ENCODE measurements at places on chromosomes 4 and X.

DNA sequence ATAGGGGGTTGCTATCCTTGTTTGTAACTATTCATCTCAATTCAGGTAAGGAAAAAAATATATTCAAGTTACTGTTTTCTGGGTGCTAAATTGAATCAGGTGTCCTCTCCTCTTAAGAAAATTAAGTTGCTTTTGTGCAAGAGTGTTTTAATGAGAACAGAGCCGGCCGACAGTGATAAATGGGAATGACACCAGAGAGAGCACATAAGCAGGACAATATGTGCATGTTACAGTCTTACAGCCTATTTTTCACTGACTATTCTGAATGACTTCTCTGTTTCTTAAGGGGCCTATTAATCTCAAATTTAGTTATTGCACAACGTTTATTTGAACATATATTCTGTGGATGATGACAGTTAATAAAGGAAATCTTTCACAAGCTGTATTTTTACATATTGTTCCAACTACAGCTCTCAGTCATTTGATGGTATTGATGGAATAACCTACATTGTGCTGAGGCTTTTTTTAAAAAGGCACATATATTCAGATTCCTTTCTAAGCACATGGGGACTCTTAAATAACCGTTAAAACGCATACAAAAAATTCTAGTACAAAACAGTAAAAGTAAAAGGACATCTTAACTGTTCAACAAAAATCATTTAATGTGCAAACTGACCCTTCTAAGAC lies 68.4 kb downstream of the SLC10A7 start:
- no peak for DNase-seq

DNA sequence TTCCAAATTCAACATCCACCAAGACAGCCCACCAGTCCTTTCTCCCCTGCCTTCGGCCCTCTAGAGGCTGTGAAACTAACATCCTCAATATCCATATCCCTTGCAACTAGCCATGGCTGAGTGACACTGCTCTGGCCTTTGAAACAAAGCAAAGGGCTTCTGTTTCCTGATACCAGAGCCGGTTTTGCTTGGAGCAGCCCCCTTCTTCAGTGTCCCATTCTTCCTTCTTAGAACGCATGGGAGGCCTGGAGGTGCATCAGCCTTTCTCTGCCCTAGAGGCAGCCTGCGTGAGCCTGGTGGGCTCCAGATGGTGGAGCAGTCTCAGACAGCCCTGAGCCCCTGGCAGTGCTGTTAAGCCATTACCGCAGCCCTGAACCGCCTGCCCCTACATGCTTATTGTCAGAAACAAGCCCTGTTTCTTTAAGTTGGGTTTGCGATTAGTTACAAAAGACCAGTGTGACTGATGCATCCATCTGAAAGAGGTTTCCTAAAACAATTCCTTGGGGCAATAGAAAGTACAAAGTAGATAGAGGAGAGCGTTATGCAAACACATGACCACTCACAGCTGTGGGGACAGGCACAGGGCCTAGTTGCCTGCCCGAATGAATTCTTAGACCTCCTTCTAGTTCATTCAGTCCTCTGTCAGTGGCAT lies 74.1 kb downstream of the EVC start:
- no peak for DNase-seq

GRCh38 chr4:83128240-83128929 lies 13.9 kb upstream of the PLAC8 start:
- no peak for DNase-seq

DNA sequence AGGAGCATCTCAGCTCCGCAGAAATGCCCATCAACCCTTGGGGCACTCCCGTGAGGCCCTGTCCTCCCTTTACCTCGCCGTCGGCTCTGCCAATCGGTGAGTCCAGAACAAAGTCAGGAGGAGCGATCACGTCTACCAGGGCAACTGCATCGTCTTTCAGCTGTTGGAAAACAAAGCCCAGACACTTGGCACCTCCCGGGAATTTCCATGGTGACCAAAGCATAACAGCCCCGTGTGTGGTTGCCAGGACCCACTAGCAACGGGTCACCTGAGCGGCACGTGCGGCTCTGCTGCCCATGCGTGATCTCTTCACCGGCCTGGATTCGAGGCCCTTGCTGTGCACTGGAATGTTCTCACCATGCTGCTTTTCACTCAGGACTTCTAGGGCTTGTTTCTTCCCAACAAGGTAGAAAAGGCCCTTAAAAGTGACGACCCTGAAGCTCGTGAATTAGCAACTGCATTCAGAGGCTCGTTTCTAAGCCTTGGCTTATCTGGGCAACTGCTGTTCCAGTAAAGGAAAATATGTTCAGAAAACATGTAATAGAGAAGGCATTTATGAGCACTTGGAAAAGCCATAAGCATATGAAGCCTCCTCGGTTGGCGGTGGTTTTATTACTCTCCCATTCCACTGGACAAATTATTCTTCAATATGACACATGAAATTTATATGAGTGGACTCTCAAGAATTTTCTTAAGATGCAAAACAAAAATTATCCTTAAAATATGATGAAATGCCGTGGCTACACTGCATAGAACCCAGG lies 69.5 kb downstream of the ACOX3 start:
- DNase-seq: no peak

GRCh38 chrX:21744721-21745120 lies 13.2 kb downstream of the SMPX start:
- no peak for DNase-seq
